ENCODE measurements at places on chromosomes 6 and 20. TPM values are rescaled to one million over a fixed set of nuclear protein-coding genes. Genes with fewer than 3 reads are reported as not detected.

Gene KIAA0408
- total RNA-seq: 0.37 TPM

Gene PTPRT
- total RNA-seq: under 0.01 TPM

Gene GDAP1L1
- total RNA-seq: under 0.01 TPM

Gene TXLNB
- 0.46 TPM for total RNA-seq

Gene PRL
- total RNA-seq: not detected

Gene FABP7
- 0.71 TPM for total RNA-seq

Gene RIN2
- 57.3 TPM for total RNA-seq

Gene SLPI
- 2.6 TPM for total RNA-seq

Gene RIPOR3
- 21.7 TPM for total RNA-seq

Gene PPIL1
- total RNA-seq: 20.1 TPM

Gene OR12D3
- not detected for total RNA-seq

Gene PPDPF
- 17.5 TPM for total RNA-seq

Gene LPA
- not detected for total RNA-seq

Gene CAGE1
- 0.09 TPM for total RNA-seq

Gene TNFRSF6B
- 0.65 TPM for total RNA-seq
